EH (cell line): ENCODE measurements at places on chromosomes 3 and 15.

DNA sequence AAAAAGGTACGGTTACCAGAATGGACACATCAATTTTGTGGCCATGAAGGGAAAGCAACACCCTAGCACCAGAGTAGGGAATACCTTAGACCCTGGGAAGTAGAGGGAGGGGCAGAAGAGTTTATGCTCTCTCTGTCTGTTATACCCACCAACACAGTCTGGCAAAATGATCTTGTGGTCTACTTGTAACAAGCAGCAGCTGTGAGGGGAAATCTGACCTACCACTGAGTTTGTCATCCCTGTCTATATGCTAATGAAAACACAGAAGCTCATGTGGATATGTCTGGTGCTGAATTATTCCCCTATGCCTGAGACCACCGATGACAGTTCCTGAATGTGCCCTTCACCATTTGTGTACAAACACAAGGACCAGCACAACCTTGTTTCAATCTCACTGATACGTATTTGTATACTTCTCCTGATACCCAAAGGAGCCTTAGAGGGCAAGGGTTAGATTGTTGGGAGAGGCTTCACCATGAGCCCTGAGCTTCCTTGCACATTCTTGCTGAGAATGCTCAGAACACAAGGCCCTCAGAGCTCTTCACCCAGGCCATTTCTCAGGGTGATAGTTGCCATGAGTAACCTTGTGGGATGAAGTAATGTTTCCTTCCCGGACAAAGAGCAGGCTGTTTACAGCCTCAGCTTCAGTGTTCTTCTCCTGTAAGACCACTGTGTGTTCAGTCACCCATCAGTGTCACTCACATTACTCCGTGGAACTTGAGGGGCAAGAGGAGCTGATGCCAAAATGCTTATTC lies 24.7 kb upstream of the ZNF639 start:
- no peak for DNase-seq

DNA sequence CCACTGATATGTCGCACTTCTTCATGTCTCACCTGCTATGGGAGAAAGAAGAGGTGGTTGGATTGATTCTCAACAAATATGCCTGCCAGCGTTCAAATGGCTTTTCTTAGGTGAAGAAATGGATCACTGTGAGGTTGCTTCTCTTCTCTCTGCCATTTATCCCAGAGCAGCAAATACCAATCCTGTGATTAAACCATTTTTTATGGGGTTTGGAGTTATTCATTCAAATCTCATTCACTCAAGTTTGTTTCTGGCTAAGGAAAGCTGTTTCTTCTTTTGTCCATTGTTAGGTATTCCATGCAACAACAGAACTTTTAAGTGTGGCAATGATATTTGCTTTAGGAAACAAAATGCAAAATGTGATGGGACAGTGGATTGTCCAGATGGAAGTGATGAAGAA lies 12.2 kb upstream of the C3orf52 start:
- DNase-seq, result peak; percentile 69

GRCh38 chr3:183895296-183895695 lies 10.6 kb upstream of the PARL start:
- peak; percentile 72 for DNase-seq

- DNase-seq, result no peak
These were observed 223.7 kb downstream of the FMN1 start for GRCh38 chr15:32970847-32971246.

DNA sequence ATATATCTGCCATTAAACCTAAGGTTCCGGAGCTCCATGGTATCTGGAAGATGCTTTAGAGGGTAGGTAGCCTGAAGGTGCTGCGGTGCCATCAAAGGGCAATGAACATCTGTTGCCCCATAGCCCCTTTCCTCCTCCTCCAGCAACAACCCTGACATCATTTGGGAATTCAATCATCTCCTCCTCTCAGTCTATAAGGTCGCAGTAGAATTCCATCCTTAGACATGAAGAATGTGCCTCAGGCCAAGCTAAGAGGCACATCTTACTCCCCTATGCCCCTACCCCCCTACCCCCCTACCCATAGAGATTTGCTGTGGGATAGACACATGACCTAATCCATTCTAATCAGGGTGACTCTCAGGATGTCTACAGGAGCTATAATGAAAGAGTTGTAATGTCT lies 1099.7 kb upstream of the CFAP20DC start:
- DNase-seq, result no peak
